ENCODE measurements at places on chromosomes 2 and 18.

- DNase-seq: no peak
Measured at GRCh38 chr2:41865263-41865662, 182.6 kb upstream of the PKDCC start.

GRCh38 chr2:136129601-136130000 lies 11.7 kb upstream of the CXCR4 start:
- DNase-seq: no peak

- DNase-seq: no peak
Measured at GRCh38 chr2:1569879-1570450, 156.7 kb downstream of the TPO start.

DNA sequence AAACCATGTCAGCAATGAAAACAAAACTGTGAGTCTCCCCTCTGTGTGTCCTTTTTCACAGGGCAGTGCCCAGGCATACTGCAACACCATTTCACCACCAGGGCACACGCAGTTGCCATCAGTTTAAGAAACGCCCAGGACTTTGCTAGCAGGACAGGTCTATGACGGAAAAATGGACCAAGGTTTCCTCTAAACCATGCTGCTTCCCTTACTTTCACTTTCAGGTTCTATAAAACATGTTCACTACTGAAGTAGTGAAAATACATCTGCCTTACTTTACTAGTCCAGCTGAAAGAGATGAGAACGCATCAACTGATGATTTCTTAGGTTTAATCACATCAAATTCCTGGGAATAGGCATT lies 110.5 kb downstream of the TCF4 start:
- peak; percentile 38 for DNase-seq

DNA sequence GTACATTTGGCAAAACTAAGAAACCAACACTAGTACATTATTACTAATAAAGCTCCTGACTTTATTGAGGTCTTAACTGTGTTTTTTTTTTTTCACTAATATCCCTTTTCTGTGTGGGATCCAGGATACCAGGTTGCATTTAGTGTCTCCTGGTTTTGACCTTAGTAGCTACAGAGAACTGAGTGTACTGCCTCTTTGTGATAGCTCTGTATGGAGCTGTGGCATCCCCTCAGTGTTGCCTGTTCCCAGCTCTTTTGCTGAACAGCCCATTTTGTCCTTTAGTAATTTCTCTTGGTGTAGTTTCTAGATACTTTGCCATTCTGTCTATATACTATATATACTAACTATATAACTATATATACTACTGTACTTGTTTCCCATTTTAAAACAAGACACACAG lies 31.6 kb downstream of the KCMF1 start:
- DNase-seq: no peak

DNA sequence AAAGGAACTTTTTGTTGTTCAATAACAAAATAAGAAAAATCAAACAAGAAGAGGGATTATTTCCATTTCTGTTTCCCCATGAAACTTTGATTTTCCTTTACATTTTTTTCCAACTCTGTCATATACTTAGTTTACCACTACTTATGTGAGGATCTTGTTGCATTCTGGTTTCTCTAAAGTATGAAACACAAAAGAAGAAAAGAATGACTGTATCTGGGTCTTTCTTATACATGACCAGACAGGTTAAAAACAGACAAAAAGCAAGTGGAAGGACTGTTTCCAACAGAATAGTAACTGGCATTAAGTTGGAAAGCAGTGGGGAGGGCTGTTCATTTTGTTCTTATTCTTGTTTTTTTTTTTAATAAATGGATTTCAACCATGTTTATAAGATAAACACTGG lies 1207.8 kb upstream of the FAM98A start:
- DNase-seq: no peak

GRCh38 chr2:96116424-96116878 lies at the start of gene ADRA2B:
ADRA2B (minus strand) TSS chr2:96116571; CDS start chr2:96116149, 422 bp downstream.
- DNase-seq: peak; percentile 77

GRCh38 chr2:67652679-67653078 lies 255.5 kb downstream of the ETAA1 start:
- no peak for DNase-seq

DNA sequence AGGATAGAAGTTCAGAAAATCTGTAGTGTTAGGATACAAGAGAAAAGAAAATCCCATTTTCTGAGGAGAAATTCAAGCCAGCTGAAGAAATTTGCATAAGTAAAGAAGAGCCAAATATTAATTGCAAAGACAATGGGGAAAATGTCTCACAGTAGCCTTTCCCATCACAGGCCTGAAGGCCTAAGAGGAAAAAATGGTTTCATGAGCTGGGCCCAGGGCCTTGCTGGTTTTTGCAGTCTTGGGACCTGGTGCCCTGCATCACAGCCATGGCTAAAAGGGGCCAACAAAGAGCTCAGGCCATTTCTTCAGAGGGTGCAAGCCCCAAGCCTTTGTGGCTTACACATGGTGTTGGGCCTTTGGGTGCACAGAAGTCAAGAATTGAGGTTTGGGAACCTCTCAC lies 413.6 kb upstream of the CYRIA start:
- DNase-seq: no peak

DNA sequence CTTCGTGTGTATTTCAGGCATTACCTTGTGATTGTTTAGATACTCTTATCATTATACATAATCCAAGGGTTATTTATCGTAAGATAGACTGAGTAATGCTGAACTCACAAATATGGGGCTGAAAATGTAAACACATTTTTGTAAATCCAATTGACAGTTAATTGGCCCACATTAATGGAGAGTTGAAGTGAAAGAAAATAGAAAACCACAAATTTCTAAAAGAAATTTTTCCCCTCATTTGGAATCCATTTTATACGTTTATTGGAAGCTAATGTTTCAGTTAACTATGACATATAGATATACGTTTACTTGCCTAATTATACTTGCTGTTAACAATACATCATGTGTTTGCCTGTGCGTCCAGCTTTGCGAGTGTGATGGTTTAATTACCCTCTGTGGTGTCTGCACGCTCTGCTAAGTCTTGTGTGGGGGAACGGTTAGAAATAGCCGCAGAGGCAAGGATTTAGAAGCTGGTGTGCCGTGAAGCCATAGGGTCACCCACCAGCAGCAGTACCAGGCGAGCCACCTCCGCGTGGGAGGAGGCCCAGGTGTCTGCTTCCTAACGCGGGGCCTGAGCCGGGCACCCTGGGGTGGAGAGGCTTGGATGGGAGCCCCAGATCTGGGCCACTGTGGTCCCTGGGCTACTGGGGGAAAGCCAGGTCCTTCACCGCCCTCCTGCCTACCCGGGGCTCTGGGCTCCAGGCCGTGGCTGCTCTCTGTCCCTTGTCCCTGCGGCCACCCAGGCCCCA lies 38.0 kb downstream of the TSHZ1 start:
- no peak for DNase-seq

- DNase-seq: no peak
Measured at GRCh38 chr2:228094377-228094921, 87.0 kb downstream of the SPHKAP start.

GRCh38 chr2:10412380-10412779 lies 35.7 kb downstream of the ODC1 start:
- no peak for DNase-seq

DNA sequence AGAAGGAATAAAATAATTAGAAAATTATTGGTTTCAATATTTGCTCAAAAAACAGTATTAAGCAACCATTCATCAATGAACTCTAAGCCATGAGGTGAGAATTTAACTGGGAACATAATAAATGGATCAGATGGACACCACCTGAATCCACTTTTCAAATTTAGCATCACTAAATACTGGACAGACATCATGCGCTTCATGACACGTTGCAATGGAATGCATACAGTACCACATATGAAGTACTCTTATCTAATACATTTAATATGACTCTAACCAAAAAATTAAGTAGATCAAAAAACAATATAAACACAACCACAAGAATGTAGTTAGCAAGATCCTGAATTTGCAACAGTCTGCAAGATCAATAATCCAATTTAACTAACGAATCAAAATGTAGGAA lies 76.6 kb downstream of the COBLL1 start:
- DNase-seq: no peak

GRCh38 chr2:155021618-155022017 lies 323.1 kb downstream of the KCNJ3 start:
- DNase-seq: no peak

- DNase-seq: no peak
Measured at GRCh38 chr18:45890606-45891005, 65.1 kb downstream of the SIGLEC15 start.

- no peak for DNase-seq
Measured at GRCh38 chr2:204051476-204051875, 114.9 kb downstream of the ICOS start.

GRCh38 chr2:237540823-237541222 lies 25.6 kb upstream of the PRLH start:
- peak; percentile 21 for DNase-seq

GRCh38 chr2:92074549-92074898 lies 2796.7 kb upstream of the TEKT4 start:
- no peak for DNase-seq

- no peak for DNase-seq
Measured at GRCh38 chr2:56108806-56109205, 75.0 kb upstream of the CCDC85A start.

GRCh38 chr2:232139786-232140562 lies 178.5 kb downstream of the DIS3L2 start:
- DNase-seq: no peak

DNA sequence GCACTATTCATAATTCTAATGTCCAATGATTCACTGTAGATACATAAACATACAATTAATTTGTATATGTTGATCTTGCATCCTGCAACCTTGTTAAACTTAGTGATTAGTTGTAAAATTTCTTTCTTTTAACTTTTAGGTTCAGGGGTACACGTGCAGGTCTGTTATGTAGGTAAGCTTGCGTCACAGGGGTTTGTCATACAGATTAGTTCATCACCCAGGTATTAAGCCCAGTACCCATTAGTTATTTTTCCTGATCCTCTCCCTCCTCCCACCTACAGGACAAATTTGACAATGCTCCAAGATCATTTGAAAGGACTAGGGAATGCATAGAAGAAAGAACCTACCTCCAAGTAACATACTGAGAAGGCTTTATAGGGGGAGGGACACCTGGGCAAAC lies 290.1 kb downstream of the SRBD1 start:
- DNase-seq: no peak

Data from thyroid gland (tissue), 4 donors.